ENCODE measurements at places on chromosomes 3 and 15.

GRCh38 chr3:189789432-189789831, 158.2 kb downstream of the TP63 start:
- DNase-seq, result no peak

DNA sequence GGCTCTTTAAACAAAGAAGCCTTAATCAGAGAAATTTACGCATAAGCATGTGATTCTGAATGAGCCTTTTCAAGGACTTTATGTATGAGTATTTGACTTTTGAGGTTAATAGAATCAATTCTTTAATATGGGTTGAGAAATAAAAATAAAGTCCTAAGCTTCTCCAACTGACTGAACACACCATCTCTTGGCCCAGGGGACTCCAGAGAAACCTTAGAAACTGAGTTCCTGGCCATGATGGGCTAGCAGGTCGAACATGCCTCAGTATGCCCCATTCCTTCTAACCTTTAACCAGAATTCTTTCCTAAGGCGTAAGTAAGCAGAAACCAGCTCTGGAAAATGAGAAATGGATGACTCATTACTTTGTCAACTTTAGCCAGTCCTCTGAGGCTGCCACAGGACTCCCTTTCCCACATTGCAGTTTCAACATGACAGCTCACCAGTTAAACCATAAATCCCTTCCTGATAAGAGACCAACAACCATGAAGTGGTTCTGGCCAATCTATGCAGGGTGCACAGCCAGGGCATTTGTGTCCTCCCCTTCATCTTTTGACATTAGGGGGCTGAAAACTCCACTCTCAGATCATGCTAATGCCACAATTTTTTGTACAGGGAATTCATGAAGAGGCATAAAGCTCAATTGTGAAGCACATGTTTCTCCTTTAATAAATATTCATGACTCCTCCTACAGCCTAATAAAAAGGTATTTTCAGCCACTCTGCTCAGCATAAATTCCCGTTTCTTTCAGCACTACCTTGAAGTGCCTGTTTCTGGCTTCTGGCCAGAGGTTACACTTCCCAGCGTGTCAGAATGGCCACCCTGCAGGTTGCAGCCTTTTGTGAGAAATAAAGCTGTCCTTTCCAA, 33.3 kb downstream of the TM4SF18 start:
- no peak for DNase-seq

GRCh38 chr15:76460871-76461270, 124.3 kb downstream of the ISL2 start:
- DNase-seq, result no peak

DNA sequence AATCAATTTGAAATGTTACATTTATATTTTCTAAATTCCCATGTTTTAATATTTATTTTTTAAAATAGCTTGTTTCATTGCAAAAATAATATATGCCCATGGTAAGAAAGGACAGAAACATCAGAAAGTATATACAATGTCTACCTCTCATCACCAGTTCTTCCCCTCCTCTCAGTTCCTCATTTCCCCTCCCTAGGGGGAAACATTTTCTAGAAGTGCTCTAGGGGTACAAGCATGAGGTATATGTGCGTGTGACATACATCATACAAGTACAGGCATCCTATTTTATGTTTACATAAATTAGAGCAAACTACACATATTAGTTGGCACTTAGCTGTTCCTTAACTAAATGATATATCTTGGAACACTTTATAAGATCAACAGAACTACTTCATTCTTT, 189.3 kb upstream of the VEPH1 start:
- no peak for DNase-seq

- no peak for DNase-seq
Measured at GRCh38 chr15:57477736-57478522, 101.6 kb downstream of the CGNL1 start.

GRCh38 chr15:45458746-45459403, 63.7 kb downstream of the SLC30A4 start:
- peak; percentile 71 for DNase-seq

- DNase-seq, result no peak
Measured at GRCh38 chr3:11655196-11655928, 11.6 kb upstream of the VGLL4 start.

DNA sequence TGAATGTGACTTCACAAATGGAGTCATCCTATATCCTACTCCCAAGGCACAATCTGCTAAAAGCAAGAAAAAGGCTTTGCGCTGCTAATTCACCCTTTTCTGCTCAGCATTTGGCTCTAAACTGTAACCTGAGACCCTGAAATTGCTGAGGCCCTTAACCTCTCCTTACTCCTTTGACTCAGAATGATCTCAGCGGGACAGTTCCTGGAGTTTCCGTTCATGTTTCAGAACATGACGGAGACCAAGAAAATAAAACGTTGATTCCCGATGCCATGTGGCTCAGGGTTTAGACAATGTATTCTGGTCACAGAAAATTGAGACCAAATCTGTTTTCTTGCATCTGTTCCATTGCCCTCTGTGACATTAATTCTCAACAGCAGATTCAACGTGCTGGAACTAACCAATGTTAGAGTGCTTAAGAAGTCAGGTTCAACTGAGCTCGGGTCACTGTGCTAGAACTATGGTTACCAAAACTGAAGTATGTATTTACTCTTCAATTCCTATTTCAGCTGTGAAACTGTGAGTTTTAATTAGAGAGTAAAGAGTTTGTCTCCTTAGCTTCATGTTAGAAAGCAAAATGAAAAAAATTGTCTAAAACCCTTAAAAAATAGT, 45.4 kb upstream of the TMC3 start:
- DNase-seq, result no peak

DNA sequence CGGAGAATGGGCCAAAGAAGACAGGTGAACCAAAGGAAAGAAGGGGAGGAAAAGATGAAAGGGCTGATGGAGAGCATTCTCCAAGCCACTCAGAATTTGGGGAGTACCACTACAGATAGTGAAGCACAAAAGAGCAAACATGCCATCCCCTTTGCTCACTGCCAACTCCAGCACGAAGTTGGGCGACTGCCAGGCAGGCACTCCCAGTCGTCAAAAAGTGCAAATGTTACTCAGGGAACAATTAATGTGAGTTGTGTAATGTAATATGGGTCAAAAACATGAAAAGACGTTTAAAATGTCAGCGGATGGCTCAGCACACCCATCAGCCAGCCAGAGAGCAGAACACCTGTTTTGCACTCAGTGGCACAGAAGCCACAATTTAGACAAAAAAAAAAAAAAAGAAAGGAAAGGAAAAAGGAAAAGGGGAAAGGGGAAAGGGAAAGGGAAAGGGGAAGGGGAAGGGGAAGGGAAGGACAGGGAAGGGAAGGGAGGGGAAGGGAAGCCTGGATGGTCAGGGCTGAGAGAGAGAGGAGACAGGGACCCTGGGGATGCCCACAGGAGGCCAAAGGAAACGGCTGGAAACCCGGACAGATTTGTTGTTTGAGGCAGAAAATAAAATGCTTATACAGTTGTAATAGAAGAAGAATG, 82.7 kb downstream of the COL8A1 start:
- no peak for DNase-seq

- DNase-seq, result no peak
Measured at GRCh38 chr15:37015451-37015850, 84.9 kb downstream of the MEIS2 start.

DNA sequence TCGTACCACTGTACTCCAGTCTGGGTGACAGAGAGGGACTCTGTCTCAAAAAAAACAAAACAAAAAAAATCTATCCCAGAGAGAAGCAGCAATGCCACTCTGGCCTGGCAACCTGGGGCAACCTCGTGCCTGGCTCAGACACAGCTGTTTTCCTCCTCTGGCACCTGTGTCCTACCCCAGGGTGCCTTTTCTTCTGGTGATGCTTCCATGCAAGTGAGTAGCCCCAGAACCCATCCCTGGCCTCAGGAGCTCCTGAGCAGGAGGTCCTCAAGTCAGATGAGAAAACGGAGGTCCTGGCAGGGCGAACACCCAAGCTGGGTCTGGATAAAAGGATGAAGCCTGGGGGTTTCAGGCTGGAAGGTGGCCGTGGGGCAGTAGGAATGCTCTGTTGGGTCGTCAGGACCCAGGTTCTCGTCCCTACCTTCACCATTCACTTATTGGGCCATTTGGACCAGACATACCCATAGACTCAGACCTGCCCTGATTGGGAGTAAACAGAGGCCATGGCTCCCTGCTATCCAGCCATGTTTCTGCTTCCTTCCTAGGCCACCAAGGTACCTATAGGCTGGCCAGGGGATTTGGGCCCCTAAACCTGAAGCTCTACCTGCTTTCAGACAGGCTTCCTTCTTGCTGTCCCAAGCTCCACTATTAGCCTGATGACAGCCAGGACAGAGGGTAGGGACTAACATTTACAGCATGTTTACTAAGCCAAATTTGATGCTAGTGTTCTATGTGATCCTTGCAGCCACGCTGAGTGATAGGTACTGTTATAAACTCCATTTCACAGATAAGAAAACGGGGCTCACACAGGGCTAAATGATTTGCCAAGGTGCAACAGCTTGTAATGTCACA, 102.2 kb downstream of the DAPK2 start:
- no peak for DNase-seq

- DNase-seq, result no peak
Measured at GRCh38 chr3:106640353-106640752, 736.9 kb upstream of the CCDC54 start.

DNA sequence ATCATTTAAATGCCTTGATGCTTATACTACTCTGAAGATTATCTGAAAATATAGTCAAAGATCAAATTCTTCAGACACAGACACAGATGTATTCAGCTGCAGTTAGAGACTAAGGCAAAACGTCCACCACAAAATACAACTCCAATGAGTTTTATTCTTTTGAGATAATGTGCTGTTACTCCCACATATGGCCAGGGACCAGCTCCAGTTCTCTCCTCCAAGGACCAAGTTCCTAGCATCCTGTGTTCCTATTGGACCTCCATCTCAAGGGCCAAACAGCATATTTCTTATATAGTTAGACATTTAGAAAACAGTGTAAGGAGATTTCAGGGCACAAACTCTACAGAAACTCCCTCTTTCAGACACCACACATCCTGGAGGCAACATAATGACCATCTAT, 27.1 kb downstream of the IP6K1 start:
- DNase-seq, result no peak

DNA sequence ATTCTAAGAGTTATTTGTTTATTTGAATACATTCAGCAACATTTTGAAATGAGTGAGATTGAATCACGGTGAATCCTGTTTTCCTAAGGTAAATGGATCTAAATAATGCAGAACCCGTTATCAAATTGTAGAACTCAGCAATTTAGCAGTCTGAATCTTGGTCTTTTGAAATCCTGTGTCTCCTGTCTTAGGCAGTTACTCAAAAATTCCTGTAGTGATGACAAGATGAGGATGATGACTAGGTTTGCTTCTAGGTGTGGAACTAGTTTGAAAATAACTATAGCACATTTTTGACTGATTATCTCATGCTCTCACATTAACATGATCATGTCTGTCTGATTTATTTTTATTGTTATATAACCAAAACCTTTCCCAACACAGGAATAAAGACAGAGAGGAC, 115.0 kb downstream of the RAP2B start:
- DNase-seq, result no peak

DNA sequence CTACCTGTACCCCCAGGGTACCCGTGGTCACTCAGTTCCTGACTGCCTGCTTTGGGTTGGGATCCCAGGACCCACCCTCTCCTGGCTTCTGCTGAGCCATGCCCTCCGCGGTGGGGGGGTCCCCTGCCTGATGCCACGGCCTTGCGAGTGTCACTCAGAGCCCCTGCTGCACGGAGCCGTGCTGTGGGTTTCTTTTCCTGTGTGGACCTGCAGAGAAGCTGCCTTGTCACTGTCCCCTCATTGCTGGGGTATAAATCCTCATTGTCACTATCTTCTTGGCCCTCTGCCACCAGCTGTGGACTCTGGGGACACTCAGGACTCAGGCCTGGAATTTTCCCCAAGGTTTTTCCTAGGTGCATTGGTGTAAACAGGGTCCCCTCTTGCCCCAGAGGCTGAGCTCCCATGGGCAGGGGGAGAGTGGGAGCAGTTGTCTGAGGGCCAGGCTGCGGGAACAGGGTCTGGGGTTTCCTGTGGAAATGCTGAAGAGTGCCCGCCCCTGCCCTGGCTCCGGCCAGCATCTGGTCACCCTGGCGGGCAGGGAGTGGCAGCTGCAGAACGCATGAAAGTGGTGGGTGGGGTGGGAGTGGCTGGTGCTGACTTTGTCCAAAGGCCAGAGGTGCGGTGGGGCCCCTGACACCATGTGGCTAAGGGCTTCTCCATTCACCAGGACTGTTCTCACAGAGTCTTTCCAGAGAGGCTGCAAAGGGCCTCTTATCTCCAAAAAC, 191.7 kb downstream of the GOLGA6L6 start:
- peak; percentile 58 for DNase-seq

- no peak for DNase-seq
Measured at GRCh38 chr3:152126260-152126659, 142.5 kb upstream of the MBNL1 start.

- DNase-seq, result no peak
Measured at GRCh38 chr3:174873832-174874657, 14.9 kb downstream of the NAALADL2 start.

- no peak for DNase-seq
Measured at GRCh38 chr3:27544372-27544865, 60.2 kb upstream of the SLC4A7 start.

- no peak for DNase-seq
Measured at GRCh38 chr15:78455749-78456148, 17.7 kb downstream of the IREB2 start.

DNA sequence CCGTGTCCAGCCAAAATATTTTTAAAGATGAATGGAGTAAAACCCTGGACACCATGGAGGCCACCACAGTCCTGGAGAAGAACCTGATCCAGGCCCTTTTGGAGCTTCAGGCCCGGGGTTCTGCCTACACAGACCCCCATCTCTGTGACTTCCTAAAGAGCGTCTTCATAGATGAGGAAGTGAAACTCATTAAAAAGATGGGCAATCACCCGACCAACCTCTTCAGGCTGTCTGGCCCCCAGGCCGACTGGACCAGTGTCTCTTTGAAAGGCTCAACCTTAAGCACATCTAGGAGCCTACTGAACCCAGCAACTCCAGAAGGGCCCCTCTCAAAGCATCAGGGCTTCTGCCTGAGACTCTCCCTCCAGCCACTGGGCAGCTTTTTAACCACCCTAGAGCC, 107.9 kb upstream of the FAM174B start:
- no peak for DNase-seq

DNA sequence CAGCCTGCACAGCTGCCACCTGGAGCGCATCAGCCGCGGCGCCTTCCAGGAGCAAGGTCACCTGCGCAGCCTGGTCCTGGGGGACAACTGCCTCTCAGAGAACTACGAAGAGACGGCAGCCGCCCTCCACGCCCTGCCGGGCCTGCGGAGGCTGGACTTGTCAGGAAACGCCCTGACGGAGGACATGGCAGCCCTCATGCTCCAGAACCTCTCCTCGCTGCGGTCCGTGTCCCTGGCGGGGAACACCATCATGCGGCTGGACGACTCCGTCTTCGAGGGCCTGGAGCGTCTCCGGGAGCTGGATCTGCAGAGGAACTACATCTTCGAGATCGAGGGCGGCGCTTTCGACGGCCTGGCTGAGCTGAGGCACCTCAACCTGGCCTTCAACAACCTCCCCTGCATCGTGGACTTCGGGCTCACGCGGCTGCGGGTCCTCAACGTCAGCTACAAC, 20.4 kb downstream of the NRROS start:
- DNase-seq, result no peak

- no peak for DNase-seq
Measured at GRCh38 chr3:177646749-177647148, 449.5 kb upstream of the TBL1XR1 start.

Measured in GM13976 (cell line).